ENCODE measurements at places on chromosomes 3 and 15.

DNA sequence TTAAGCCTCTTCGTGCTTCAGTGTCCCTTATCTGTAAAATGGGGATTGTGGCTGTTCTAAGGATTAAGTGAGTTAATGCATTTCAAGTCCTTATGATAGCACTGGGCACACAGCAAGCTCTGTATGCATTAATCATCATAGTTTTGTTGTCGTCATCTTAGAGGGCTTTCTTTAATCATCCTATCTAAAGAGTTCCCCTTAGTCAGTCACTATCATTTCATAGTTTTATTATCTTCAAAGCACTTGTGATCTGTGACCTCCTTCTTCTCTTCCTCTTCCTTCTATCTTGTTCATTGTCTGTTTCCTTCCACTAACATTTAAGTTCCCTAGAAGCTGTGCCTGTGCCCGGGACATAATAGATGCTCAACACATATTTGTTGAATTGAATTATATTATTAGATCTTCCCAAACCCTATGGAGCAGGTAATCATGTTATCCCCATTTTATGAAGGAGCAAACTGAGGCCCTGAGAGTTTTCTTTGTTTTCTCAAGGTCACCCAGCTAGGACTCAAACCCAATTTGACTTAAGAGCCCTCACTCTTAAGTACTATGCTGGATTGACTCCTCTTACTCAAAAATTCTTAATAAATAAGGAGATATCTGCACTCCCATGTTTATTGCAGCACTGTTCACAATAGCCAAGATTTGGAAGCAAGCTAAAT is 24.1 kb downstream of the DUOX2 start:
- DNase-seq, result no peak

- DNase-seq, result peak; percentile 91
Measured at GRCh38 chr3:65338571-65338970, 650.8 kb upstream of the ADAMTS9 start.

- DNase-seq, result peak; percentile 69
Measured at GRCh38 chr3:47910777-47911440, 105.3 kb downstream of the MAP4 start.

GRCh38 chr3:31953091-31953490 is 28.0 kb downstream of the OSBPL10 start:
- DNase-seq, result no peak

DNA sequence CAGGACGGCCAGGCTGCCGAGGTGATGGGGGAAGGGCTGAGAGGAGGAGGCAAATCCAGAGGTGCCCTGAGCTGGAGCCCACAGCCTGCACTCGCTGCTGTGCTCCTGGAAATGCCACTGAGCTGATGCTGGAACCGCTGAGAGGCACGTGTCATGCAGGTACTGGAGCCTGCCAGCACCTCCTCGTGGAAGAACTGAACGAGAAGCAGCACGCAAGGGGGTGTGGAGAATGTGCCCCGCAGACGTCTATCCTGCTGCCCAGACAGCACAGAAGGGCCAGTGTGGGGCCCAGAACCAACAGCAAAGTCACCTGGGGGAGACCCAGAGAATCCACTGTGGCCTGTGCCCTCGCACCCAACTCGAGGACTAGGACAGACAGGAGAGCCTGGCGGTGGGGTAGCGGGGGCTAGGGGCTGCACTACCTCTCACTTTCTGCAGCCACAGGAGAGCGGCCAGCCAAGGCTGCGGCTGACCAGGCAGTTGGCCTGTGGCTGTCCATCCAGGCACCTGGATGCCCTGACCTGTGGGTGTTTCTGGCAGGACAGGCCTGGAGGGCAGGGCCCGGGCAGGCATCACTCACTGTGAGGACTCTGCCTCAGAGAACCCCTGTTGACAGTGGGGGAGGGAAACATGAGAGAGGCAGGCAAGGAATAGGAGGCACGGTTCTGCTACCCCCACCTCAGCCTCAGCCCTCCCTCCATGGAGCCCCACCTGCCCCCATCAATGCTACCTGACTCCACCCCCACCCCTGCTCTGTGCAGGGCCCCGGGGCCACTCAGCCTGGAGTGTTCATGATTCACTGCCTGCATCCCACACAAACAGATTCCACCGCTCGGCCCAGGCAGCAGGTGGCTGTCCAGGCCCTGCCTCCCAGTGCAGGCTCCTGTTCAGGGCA is 213.1 kb downstream of the TBC1D2B start:
- no peak for DNase-seq

DNA sequence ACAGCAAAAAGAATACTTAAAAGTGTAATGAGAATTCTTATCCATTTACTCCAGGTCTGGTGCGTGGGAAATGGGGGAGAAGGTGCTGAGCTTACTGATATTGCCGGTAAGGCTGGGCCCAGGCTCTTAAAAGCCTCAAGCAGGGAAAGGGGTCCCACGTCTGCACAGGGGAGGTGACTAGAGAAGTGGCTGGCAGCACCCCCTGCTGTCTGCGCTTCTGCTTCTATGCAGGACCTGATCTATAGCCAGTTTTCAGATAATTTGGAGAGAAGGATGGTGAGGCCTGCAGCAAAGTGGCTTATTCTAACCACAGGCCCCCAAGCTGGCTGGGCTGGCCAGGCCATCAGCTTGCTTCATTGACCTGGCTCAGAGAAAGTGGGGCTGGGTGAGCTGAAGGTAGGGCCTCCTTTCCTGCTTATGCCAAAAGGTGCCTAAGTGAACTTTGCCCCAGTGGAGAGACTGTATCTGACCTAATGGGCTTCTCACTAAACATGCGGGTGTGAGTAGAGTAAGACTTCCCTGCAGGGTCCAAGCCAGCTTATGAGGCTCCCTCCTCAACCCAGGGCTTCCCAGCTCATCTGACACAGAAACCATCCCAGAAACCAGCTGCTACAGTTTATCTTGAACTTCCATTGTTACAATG is 30.9 kb upstream of the ATP1B3 start:
- no peak for DNase-seq

- DNase-seq, result no peak
Measured at GRCh38 chr3:42224658-42225421, 41.1 kb downstream of the CCK start.

DNA sequence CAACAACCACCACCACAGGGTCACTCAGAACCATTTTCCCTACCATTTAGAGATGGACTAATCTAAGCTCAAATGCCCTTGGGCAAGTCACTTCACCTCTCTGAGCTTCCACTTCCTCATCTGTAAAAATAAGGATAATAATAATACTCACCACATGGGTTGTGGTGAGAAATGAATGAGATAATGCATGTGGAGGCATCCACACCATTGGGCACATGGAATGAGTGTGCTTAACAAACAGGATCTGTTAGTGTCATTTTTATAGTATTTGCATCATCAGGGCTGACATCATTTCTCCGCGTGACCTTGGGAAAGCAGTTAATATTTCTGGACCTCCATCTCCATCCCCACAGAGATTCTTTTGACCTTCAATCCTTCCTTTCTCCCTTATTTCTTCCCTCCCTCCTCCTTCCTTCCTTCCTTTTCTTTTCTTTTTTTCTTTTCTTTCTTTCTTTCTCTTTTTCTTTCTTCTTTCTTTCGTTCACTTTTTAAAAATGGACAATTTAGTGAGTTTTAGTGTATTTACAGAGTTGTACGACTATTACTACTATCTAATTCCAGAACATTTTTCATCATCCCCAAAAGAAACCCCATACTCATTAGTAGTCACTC is 7.7 kb upstream of the RFT1 start:
- no peak for DNase-seq

DNA sequence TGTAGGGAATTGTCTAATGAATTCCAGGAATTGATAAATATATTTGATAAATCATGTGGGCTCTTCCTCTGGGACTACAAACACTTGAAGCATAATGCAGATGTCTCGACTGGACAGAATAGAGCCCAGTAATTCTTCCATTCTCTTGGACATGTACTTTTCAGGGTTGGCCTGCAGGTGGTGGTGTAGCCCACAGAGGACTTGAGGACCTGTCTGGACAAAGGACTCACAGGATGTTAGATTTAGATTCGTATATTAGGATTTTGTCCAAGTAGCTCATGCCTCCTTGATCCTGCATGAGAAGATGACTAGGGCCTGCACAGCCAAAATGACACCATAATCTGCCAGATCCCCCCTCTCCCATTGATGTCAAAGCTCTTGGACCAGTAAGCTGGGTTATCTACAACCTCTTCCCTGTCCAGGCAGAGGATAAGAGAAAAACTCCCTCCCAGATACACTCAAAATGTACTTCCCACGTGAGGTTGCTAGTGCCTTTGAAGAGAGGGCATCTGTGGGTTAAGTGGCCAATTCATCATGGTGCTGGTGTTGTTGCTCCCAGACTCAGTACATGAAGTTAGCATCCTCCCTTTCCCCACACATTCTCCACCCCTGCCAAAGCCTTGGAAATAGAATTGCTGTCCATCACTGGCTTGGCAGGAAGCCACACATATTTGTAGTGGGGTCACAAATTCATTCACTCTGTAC is 88.6 kb upstream of the ZNF280D start:
- DNase-seq, result peak; percentile 62

- no peak for DNase-seq
Measured at GRCh38 chr15:25372298-25372697, 66.5 kb downstream of the UBE3A start.

DNA sequence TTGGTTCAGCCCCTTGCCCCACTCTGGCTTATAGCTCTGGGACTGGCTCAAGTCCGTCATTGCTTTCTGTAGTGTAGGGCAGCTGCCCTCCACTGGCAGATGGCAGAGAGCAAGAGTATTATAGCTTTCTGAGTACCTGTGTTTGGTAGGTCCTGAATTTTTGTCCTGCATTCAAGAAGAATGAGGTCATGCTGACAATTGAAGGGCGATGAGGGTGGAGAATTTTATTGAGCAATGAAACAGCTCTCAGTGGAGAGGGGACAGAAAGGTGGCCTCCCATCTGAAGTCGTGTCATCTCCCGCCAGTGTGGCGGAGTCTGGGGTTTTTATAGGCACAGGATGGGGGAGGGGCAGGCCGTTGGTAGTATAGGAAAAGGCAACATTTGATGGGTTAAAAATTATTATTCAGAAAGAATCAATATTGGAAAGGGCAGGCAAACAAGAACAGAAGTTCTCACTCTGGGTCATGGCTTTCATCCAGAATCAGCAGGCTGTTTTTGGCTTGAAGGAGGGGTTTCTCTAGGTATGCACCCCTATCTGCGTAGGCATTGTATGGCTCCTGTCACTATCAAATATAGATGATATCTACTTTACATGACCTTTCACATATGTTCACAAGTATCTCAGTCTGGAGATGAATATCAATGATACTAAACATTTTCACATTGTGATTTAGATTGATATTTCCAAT is 1239.7 kb upstream of the ALCAM start:
- DNase-seq, result no peak

DNA sequence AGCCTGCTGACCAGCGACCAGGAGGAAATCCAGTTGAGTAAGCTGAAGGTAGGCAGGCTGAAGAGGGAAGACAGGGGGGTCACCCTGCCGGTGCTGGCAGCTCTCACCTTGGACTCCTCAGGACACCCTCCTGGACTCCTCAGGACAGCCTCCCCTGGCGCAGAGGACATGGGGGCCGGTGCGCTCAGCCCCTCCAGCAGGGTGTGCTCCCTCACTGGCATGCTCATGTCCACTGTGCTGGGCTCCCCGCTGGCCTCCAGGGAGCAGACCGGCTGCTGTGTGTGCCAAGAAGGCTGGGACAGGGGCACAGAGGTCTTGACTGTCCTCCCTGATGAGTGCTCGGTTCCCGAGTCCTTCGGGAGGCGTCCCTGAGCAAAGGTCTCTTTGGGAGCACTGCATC is 183.6 kb downstream of the ATP10A start:
- DNase-seq, result no peak

DNA sequence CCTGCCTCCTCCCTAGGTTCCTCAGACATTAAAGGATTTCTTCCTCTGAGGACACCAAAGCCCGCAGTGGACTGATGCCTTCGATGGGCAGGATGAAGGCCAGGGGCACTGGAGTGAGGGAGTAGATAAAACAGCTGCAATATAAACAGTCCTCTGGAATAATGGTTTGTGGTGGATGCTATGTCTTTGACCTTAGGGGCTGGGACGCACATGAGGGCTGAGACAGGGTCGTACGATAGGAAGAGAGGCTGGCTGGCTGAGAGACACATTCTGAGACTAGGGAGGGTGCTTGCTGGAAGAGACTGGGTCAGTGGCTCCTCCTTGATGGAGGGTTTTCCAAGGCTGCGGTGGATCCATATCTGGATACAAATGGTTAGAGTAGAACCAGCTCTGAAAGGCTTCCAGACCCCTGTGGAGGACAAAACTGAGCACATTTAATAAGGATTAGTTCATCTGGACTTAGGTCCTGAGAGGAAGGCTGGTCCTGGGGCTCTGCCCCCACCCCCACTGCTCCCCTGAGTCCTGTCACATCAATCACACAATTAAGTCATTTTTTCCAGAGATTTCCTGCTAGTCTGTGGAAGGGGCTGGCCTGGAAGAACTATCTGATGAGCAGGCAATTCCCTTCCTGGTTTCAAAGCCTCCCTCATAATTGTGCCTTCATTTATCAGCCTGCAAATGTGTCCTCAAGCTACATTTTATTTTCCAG is 15.8 kb downstream of the TBC1D21 start:
- no peak for DNase-seq

DNA sequence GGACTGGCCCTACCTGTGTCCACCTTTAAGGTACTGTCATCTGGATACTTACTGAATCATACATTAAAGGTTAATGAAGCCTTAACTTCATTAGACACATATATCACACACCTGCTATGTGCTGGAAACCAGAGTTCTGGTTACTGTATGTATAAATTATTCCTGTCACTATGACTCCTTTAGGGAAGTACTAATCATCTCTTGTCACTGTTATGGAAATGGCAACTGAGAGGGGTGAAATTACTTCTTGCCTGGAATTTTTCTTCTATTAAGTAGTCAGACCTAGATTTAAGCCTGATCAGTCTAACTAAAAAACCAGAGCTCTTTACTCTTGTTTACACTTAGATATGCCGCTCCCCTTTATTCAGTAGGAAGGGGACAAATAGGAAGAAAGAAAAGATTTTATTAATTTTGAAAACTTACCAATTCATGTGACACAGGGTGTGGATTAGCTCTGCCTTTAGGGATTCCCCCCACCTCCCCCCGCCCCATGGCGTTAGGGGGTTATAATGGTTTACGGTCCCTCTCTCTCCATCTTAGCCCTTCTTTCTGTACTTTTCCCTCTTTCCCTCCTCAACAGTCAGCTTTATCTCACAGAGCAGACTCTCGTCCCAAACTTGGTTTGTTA is 152.5 kb downstream of the KLHL25 start:
- no peak for DNase-seq

DNA sequence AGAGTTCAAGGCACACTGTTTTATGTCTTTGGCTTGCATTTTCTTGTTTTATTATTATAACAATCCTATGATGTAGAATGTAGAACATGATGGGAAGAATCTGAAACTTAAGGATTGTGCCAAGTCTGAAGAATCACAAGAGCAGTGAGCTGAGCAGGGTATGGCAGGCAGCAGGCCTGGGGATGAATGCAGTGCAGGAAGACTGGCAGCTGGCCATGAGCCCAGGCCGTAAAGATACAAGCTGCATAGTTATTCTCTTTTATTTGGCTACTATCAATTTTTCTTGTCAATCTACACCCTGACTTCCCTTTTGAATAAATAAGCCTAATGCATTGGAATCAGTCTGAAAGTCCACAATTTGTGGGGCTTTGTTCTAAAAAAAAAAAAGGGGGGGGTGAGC is 89.6 kb upstream of the ARPP21 start:
- no peak for DNase-seq

DNA sequence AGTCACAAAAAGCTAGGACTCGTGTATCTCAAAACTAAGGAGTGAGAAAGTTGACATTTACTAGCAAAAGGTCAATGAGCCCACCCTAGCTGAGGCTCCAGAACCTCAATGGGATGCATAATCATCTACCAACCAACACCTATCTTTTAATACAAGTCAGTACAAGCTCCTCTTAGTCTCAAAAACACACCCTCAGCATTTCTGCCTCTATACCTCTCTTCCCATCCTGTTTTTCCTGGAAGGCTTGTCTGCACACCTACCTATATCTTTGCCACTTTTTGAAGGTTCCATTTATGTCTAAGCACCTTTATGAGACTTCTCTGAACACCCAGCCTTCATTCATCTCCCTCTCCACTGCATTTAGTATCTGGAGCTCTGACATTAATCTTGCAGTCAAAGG is 10.0 kb downstream of the WWTR1 start:
- no peak for DNase-seq
